ENCODE measurements at places on chromosomes 5 and 9.

DNA sequence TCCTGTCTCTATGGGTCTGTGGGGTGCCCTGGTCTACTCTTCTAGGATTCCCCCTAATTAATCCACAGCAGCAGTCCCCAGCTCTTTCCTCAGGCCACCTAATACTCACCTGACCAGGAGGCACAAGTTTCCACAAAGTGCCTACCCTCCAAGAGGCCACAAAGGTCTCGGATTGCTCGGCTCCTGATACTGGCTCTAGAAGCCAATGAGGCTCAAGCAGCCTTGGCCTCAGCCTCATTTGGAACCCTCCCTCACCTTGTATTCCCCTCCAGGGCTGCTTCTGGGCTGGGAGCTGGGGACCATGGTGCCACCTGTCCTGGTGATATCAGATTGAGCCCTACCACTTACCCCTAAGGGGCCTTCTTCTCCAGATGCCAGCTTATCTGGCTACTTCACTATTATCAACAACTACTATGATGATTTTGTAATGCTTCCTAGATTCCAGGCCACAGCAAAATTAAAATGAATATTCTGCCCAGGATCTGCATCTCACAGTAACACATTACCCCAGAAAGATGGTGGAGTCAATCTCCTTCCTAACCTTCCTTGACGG is 103.7 kb upstream of the SPOCK1 start:
- DNase-seq: no peak

DNA sequence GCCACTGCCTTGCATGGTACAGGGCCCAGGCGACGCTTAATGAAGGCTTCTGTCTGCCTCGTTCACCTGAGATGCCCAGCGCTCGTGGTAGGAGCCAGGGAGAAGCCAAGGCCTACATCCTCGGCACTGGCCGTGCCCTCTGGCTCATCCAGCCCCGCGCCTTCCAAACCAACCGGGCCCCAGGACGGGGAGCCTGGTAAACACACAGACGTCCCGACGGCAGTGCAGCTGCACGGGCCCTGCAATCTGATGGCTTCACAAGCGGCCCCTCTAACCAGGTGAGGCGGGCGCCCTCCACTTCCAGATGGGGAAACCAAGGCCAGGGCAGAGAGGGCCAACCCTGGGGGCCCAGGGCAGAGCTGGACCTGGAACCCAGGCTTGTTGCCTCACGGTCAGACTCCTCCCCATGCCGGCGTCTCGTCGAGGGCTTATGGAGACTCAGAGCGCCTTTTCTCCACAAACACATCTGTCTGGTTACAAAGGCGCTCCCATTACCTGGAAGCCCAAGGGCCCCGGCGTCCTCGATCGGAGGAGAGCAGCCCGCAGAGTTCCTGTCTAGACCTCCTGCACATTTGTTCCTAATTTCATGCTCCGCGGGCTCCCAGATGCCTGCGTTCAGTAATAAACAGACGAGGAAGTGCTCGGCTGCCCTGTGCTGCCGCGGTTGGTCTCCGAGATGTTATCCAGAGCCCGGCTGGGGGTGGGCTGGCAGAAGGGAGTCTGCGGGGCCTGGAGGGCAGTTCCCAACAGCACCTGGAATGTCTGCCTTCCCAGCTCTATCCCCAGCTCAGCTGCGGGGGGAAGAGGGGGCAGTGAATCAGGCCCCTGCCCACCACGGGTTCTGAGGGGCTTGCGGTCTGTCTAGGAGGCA is 23.5 kb downstream of the FAM163B start:
- peak; percentile 50 for DNase-seq

- DNase-seq: no peak
Observed at GRCh38 chr5:118378959-118379358, 609.4 kb downstream of the DTWD2 start.

- DNase-seq: no peak
Observed at GRCh38 chr5:179553875-179554274, 3.5 kb downstream of the RUFY1 start.

DNA sequence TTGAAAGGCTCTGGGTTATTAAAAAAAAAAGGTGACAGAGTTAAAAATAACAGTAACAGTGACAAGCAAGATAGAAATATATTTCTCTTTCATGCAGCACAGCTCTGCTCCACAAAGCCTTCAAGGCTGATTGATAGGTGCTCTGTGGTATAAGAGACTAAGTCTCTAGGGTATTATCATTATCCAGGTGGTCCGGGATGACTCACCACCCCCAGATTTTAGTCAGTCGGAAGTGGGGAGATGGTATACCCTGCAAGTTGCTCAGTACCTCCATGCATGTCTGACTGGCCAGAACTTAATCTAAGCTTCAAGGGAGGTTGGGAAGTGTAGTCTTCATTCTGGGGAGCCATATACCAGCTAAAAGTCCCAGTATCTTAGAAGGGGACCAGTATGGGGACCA is 76.1 kb downstream of the SLC1A3 start:
- DNase-seq: no peak

- DNase-seq: no peak
Observed at GRCh38 chr9:80503671-80504281, 932.0 kb downstream of the TLE4 start.

- DNase-seq: no peak
Observed at GRCh38 chr5:5360941-5361520, 61.4 kb upstream of the ICE1 start.
